Suppressor macrophage treated with lipopolysaccharide for 4 hours (primary cell): ENCODE measurements at places on chromosomes 1 and 21.

- no peak for DNase-seq
These were observed 149.5 kb downstream of the TTLL7 start for GRCh38 chr1:83849191-83850061.

DNA sequence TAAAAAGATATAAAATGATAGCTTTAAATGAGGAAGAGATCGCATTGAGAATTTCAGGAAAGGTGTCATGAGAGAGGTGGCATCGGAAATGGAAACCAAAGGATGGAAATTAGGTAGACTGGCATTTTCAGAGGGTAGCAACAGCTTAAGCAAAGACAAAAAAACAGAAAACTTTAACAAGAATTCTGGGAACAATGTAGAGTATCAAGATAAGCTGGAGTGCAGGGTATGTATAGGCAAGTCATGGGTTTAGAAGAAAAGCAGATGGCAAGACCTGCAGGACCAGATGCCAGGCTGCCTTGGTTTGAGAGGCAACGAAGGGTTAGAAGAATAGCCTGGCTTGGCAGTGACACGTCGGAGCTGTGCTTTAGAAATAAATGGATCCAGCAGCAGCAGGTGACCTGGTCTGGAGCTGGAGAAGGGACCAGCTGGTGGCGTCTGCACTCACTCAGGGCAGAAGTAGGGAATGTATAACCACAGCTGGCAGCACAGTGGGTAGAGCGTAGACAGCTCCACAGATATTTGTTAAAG lies 149.4 kb upstream of the TIAM1 start:
- no peak for DNase-seq

GRCh38 chr1:104987210-104987609 lies 1237.5 kb downstream of the AMY1C start:
- no peak for DNase-seq

DNA sequence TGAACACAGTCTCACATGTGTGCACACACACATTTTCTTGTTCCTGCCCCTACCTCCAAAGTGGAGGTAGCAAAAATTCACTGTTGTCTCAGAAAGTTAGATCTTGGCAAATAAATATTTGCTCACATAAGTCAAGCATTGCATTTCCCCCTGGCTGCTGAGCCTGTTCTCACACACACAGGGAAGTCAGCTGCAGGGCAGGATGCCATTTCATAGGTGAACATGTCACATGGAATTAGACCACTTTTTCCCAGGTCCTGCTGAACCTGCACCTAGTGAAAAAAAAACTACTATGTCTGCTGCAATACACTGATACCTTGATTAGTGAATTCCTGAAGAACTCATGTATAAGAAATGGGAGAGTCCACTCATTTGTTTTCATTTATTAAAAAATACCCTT lies 5.3 kb upstream of the CD55 start:
- DNase-seq: no peak

- DNase-seq: peak; percentile 75
These were observed 639 bp upstream of the DNAJB4 start for GRCh38 chr1:78003882-78004718.

DNA sequence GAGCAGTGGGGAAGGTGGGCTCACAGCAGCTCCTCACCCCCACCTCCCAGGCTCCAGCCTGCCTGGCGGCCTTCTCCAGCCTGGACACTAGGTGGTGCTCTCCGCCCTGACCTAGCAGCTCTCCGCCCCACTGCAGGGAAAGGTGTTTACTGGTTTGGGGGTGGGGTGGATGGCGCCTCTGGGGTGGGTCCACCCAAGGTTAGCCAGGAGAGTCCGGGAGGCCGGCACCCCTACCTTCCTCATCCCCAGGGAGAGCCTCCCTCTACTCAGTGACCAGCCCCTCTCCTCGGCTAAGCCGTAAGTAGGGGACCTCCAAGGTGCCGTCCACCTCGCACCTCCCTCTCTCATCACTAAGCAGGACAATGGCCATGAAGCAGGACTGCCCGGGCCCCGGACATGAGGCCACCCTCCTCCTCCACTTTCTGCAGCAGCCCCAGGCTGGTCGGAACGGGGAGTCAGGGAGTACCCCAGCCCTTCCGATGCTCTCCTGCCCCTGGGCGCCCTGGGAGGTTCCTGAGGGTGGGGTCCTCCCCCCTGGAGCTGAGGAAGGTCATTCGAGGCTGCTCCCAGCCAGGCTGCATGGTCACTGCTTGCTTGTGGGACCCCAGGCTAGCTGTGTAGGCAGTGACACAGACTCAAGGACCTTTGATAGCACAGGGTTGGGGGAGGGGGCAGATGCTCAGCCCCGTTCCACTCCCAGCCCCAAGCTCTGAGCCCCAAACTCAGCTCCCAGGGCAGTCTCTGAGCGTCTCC lies 101.4 kb upstream of the VAMP3 start:
- peak; percentile 45 for DNase-seq

GRCh38 chr21:44083631-44084291 lies 23.4 kb upstream of the PWP2 start:
- DNase-seq: no peak

- DNase-seq: peak; percentile 85
These were observed at the start of gene CD101 for GRCh38 chr1:117001254-117001927. TSS of gene CD101 (plus strand) at chr1:117001760. CDS start at chr1:117001818, 58 bp downstream.

DNA sequence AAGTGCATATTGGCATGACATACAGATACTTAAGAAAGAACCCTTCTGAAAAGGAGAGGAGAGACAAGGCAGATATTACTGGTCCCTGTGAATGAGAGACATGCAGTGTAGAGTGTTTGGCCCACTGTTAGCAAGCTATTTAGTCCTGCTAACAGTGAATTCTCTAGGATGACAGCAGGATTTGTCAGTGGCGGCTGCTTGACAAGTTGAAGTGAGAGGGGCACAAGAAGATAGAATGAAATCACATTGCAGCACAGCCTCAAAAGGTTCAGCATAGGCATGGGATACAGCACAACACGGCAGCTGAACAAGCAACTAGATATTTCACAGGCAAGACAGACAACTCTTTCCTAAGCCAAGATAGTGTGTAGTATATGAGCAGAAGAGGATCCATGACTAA lies 407.9 kb downstream of the PLA2G4A start:
- no peak for DNase-seq

DNA sequence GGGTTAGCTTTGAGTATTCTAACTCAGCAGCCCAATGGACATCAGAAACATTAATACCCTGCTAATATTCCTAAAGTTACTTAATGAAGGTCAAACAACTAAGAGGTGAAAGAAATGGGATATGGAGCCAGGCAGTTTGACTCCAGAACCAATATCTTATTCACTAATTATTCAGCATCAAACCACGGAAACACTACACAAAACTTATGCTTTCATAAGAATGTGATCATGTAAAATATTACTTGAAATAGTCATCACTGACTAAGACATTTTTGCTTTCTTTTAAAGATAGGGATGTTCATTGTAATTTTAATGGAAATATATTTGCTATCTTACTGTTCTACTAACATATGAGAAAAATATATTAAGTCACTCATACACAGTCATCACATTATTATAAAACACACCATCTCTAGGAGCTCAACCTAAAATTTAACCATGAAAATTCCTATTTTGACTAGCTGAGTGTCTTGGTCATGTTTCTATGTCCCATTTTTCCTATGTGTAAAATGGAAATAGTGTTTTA lies 240.9 kb downstream of the KCTD3 start:
- DNase-seq: no peak

DNA sequence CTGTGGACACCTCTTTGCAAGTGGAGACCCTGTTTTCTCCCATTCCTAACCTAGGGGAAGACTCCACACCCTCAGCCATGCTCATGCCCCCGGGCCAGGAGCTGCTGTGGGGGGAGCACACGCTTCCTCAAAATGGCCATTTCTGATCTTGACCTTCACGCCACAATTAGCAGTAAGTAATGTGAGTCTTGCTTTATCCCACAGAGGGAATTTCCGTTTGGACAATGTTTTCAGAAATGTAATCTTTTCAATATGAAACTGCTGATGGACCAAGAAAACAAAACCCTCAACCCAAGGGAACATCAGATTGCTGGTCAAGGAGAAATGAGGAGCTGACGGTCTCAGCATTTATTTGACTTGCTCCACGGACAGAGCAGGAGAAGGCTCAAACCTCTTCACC lies 8.3 kb upstream of the KCNE1 start:
- DNase-seq: peak; percentile 72

DNA sequence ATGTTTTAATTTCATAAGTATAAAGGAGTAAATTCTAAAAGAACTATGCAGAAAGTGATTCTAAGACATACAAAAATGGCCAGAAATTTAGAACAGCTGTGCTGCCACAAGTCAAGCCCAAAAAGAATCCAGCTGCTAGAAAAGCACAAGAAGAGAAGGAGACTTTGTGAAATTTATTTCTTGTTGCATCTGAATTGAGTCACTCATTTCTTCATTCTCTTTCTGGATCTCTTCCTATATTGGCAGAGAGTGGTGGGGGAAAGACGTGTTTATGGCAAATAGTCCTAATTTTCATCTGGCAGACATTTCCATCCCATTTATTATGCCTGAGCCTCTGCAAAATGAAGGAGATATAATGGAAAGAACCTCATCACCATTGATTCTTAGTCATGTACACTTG lies 139.6 kb upstream of the CTTNBP2NL start:
- no peak for DNase-seq

DNA sequence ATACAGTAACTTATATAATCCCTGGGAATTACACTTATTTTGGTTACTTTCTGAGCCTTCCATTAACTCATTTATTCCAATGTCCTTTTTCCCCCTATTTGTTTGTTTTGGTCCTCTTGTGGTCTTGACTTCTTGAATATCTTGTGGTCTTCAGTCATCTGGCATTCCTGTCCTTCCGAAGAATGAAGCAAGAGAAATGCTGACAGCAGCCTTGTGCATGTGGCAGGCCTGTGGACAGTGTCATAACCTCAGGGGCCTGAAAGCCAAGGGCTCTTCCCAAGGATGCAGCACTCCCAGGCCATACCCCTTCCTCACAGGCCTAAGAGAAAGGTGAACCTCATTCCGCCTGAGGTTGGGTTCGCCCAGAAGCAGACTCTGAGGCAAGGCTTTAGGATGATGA lies 470.2 kb downstream of the DISC1 start:
- no peak for DNase-seq
